SJSA1 (cell line): ENCODE measurements at places on chromosomes 5 and 9. TPM values are rescaled to one million over a fixed set of nuclear protein-coding genes. Genes with fewer than 3 reads are reported as not detected.

GRCh38 chr5:84287951-84288350, 96.7 kb downstream of the EDIL3 start:
- no peaks in the 10 kb centered on the region for H3K27me3 ChIP-seq
- no peak overlapping the region for H3K4me3 ChIP-seq
- peak; percentile 69 for DNase-seq
- peak overlapping the region; percentile 79 for H3K27ac ChIP-seq
- H3K36me3 ChIP-seq, result no peaks in the 10 kb centered on the region

INSL4 gene
- total RNA-seq, result 0.81 TPM in 1 of 2 replicates, not detected in the other

TLR4 gene
- 19.5 and 27.3 TPM in 2 replicates for total RNA-seq

- no peak overlapping the region for H3K4me3 ChIP-seq
- H3K27me3 ChIP-seq, result no peaks in the 10 kb centered on the region
- DNase-seq, result no peak
- no peak overlapping the region for H3K27ac ChIP-seq
- no peaks in the 10 kb centered on the region for H3K36me3 ChIP-seq
- H3K4me1 ChIP-seq, result no peaks in the 10 kb centered on the region
Observed at GRCh38 chr9:112520656-112521055, 34.0 kb downstream of the KIAA1958 start.

DNA sequence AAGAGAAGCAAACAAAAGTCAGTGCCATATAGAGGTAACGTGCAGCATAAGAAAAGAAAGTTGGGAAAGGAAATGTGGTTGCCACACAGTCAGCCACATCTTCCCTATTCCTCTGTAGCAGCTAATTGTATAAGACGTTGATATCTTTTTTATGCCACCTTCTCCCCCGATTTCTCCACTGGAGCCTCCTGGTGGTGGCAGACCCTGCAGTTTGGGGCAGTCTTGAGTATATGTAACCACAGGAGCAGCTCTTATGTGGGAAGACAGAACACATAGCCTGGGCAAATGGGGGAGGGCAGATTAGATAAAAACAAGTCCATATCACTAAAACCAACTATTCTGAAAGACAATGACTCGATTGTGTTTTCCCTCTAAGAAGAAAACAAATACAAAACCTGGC, 99.7 kb downstream of the PLCXD3 start:
- no peak for DNase-seq
- no peak overlapping the region for H3K4me3 ChIP-seq
- H3K27me3 ChIP-seq, result no peaks in the 10 kb centered on the region
- H3K4me1 ChIP-seq, result peaks cover 39% of the 10 kb centered on the region

GRCh38 chr9:68721666-68722330, 16.8 kb downstream of the PIP5K1B start:
- no peak overlapping the region for H3K4me3 ChIP-seq
- H3K4me1 ChIP-seq, result no peaks in the 10 kb centered on the region
- no peak overlapping the region for H3K27ac ChIP-seq
- no peaks in the 10 kb centered on the region for H3K36me3 ChIP-seq
- DNase-seq, result no peak
- H3K27me3 ChIP-seq, result no peaks in the 10 kb centered on the region

DNA sequence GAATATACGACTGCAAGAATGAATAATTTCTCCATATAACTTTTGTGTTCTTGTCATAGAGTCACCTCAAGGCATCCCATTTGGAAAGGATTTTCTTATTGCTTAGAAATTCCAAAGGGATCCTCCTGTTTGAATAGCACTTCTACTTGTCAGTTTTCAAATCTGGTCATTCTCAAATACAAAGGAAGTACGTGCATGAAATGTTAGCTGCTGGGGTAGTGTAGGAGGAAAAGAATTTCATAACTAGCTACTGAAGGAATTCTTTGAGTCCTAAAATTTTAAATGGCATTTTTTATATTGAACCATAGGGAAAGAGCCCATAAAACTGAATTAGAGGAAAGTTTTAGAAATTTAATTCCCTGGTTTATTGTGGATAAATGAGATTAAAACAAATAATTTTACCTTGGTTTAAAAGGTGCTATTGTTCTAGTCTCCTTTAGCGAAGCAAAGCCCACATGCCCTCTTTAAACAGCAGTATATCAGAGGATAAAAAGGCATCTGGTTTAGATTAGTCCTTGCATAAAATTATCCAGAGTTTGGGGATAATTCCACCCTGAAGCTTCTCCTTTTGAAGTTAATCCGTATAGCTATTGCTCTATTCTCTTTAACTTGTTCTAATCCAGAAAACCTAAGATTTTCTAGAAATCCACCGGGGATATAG, 2.0 kb upstream of the MPDZ start:
- H3K4me3 ChIP-seq, result no peak overlapping the region
- no peak for DNase-seq
- H3K27me3 ChIP-seq, result no peaks in the 10 kb centered on the region
- H3K27ac ChIP-seq, result no peak overlapping the region
- no peaks in the 10 kb centered on the region for H3K36me3 ChIP-seq
- peaks cover 44% of the 10 kb centered on the region for H3K4me1 ChIP-seq

BTNL3 gene
- total RNA-seq, result not detected in 2 replicates

GRCh38 chr9:5518171-5518936, 8.0 kb downstream of the PDCD1LG2 start:
- no peak for DNase-seq
- no peaks in the 10 kb centered on the region for H3K27me3 ChIP-seq
- no peak overlapping the region for H3K27ac ChIP-seq
- H3K4me1 ChIP-seq, result peaks cover 14% of the 10 kb centered on the region

LCN1 gene
- not detected in 2 replicates for total RNA-seq

SLC25A2 gene
- 0.11 and 0.75 TPM in 2 replicates for total RNA-seq

GRCh38 chr5:9716838-9717281, 86.7 kb upstream of the TAS2R1 start:
- DNase-seq, result peak; percentile 75
- H3K4me3 ChIP-seq, result no peak overlapping the region
- no peaks in the 10 kb centered on the region for H3K27me3 ChIP-seq
- H3K27ac ChIP-seq, result peak overlapping the region; percentile 81
- H3K36me3 ChIP-seq, result no peaks in the 10 kb centered on the region
- H3K4me1 ChIP-seq, result peaks cover 48% of the 10 kb centered on the region

DNA sequence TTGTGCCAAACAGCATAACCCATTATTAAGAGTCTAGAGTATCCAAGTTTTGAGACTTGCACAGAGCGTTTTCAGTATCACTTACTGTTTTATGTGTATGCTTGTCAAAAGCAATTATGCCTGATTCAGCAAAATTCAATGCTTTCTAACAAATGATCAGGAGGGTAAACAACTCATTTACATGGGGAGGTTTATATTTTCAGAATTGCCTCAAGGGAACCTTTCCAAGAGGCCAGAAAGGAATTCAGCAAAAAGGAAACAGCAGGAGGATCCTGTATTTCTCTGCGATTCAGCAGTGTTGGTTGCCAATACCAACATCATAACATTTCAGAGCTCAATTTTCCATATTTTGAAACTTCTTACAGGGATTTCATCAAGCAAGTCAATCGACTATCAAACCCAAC, 69.3 kb upstream of the DAB2 start:
- H3K27me3 ChIP-seq, result no peaks in the 10 kb centered on the region
- DNase-seq, result no peak
- H3K36me3 ChIP-seq, result no peaks in the 10 kb centered on the region
- peaks cover 6% of the 10 kb centered on the region for H3K4me1 ChIP-seq
- no peak overlapping the region for H3K4me3 ChIP-seq

- no peaks in the 10 kb centered on the region for H3K27me3 ChIP-seq
- no peaks in the 10 kb centered on the region for H3K36me3 ChIP-seq
- no peak overlapping the region for H3K4me3 ChIP-seq
- H3K27ac ChIP-seq, result no peak overlapping the region
Observed at GRCh38 chr9:91246846-91247245, 114.9 kb downstream of the AUH start.

CTXN3 gene
- total RNA-seq, result not detected in 2 replicates

GRCh38 chr9:116899337-116900006, 212.4 kb downstream of the TRIM32 start:
- DNase-seq, result peak; percentile 88
- H3K27me3 ChIP-seq, result no peaks in the 10 kb centered on the region

- H3K27me3 ChIP-seq, result no peaks in the 10 kb centered on the region
- DNase-seq, result peak; percentile 92
Observed at GRCh38 chr9:109012009-109012875, 1.1 kb downstream of the CTNNAL1 start.

DNA sequence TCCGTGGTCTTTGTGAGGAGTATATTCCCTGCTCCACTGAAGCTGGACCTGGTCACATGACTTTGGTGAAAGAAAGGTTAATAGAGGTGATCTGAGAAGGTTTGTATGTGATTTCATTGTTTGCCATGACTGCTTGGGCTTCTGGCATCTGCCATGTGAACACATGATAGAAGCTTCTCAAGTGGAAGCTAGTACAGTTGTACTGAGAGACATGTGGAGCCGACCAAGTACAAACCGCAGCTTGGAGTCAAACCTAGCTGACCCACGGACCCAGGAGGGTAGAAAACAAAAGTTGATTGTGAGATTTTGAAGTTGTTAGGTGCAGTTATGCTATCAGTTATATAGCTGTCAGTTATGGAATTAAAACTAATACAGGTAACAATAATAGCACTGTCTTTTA, 140.4 kb downstream of the CARTPT start:
- no peak overlapping the region for H3K4me3 ChIP-seq
- H3K27me3 ChIP-seq, result no peaks in the 10 kb centered on the region
- H3K36me3 ChIP-seq, result no peaks in the 10 kb centered on the region
- no peak overlapping the region for H3K27ac ChIP-seq

- H3K27ac ChIP-seq, result no peak overlapping the region
- no peaks in the 10 kb centered on the region for H3K4me1 ChIP-seq
- H3K27me3 ChIP-seq, result no peaks in the 10 kb centered on the region
- no peaks in the 10 kb centered on the region for H3K36me3 ChIP-seq
- H3K4me3 ChIP-seq, result no peak overlapping the region
Observed at GRCh38 chr9:18684593-18685317, 210.8 kb downstream of the ADAMTSL1 start.

- peaks cover 51% of the 10 kb centered on the region for H3K4me1 ChIP-seq
- H3K36me3 ChIP-seq, result no peaks in the 10 kb centered on the region
- no peaks in the 10 kb centered on the region for H3K27me3 ChIP-seq
- no peak for DNase-seq
Observed at GRCh38 chr9:136626740-136627642, 35.7 kb upstream of the EGFL7 start.

- no peak for DNase-seq
- no peaks in the 10 kb centered on the region for H3K4me1 ChIP-seq
- H3K36me3 ChIP-seq, result no peaks in the 10 kb centered on the region
- peaks cover 9% of the 10 kb centered on the region for H3K27me3 ChIP-seq
- no peak overlapping the region for H3K4me3 ChIP-seq
- H3K27ac ChIP-seq, result no peak overlapping the region
Observed at GRCh38 chr5:35785601-35786085, 71.0 kb upstream of the IL7R start.

EIF4E1B gene
- total RNA-seq, result not detected in 2 replicates

DNA sequence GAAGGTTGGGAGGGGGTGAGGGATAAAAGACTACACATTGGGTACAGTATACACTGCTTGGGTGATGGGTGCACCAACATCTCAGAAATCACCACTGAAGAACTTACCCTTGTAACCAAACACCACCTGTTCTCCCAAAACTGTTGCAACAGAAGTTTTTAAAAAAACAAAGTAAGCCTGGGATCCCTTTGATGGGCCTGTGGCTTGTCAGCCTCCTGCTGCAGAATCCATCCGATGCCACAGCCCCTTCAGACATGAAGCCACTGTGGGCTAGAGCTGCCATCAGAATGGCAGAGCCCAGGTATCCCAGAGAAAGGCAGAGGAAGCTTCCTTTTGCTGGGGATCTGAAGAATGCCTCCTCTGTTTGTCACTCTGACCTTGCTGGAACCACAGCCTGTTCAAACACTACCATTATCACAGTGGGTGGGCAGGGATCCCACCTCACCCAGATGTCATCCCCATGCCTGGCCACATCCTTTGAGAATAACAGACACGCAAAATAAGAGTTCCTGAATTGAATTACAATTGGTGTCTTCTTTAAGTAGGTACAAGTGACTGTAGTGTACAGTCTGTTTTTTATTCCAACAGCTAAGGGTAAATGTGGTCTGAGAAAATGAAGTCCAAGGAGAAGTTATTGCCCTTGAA, 78.1 kb upstream of the DIRAS2 start:
- no peak for DNase-seq
- H3K4me3 ChIP-seq, result no peak overlapping the region
- H3K27me3 ChIP-seq, result no peaks in the 10 kb centered on the region
- H3K27ac ChIP-seq, result no peak overlapping the region
- H3K36me3 ChIP-seq, result no peaks in the 10 kb centered on the region

- H3K4me1 ChIP-seq, result peaks cover 6% of the 10 kb centered on the region; the same call in 1 of the 2 replicates
- H3K36me3 ChIP-seq, result peaks cover 21% of the 10 kb centered on the region
- DNase-seq, result no peak
- no peak overlapping the region for H3K4me3 ChIP-seq
- H3K27me3 ChIP-seq, result no peaks in the 10 kb centered on the region
Observed at GRCh38 chr9:89364666-89365531, 46.6 kb downstream of the SECISBP2 start.

NSG2 gene
- not detected in 2 replicates for total RNA-seq

GFRA3 gene
- total RNA-seq, result not detected in 2 replicates

RNF208 gene
- not detected in 2 replicates for total RNA-seq

DNA sequence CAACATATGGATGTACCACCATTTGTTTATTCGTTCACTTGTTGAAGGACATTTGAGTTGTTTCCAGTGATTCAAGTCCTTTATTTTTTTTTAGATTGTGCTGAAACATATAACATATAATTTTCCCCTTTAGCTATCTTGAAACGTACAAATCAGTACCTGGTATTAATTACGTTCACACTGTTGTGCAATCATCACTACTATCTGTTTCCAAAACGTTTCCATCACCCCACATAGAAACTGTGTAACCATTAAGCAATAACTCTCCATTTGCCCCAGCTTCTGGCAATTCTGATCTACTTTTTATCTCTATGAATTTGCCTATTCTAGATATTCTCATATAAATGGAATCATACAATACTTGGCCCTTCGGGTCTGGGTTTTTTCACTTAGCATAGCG, 116.0 kb downstream of the FGF1 start:
- DNase-seq, result no peak
- no peak overlapping the region for H3K27ac ChIP-seq
- no peaks in the 10 kb centered on the region for H3K4me1 ChIP-seq
- no peaks in the 10 kb centered on the region; the same call in 1 of the 2 replicates for H3K27me3 ChIP-seq
- no peak overlapping the region for H3K4me3 ChIP-seq
